ENCODE measurements at places on chromosomes 16 and 17. TPM values are rescaled to one million over a fixed set of nuclear protein-coding genes. Genes with fewer than 3 reads are reported as not detected.

PER1 gene
- 38.9 TPM for total RNA-seq

PITPNM3 gene
- 0.60 TPM for total RNA-seq

PHAF1 gene
- total RNA-seq: 15.9 TPM

ZNF385C gene
- not detected for total RNA-seq

NXPH3 gene
- not detected for total RNA-seq

EVPL gene
- 0.14 TPM for total RNA-seq

ZACN gene
- 0.14 TPM for total RNA-seq

HEXD gene
- total RNA-seq: 60.7 TPM

FBXW10 gene
- total RNA-seq: not detected

INCA1 gene
- 0.26 TPM for total RNA-seq

SULT1A4 gene
- 3.6 TPM for total RNA-seq

CCNF gene
- 61.7 TPM for total RNA-seq

ZNF469 gene
- total RNA-seq: 0.51 TPM

SCNN1G gene
- not detected for total RNA-seq

CACNA1H gene
- 1.9 TPM for total RNA-seq

MT1M gene
- not detected for total RNA-seq

SPIRE2 gene
- 1.3 TPM for total RNA-seq

KRT40 gene
- not detected for total RNA-seq

HSPB9 gene
- not detected for total RNA-seq

CLEC19A gene
- not detected for total RNA-seq

NEURL4 gene
- total RNA-seq: 35.8 TPM

FA2H gene
- total RNA-seq: 0.13 TPM

ZP2 gene
- total RNA-seq: not detected
